ENCODE measurements at places on chromosomes 16 and 17.

DNA sequence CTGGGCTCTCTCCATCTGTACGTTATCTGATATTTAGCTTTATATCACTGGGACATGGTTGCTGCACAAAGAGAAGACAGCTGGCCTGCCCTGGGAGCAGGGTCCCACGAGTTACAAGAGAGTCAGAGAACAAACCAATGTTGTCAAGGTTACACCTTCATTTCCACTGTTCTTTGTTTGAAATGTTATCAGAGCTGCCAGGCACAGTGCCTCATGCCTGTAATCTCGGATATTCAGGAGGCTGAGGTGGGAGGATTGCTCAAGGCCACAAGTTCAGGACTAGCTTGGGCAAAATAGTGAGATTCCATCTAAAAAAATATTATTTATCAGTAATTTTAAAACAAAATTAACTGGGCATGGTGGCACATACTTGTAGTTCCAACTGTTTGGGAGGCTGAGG is 34.6 kb downstream of the ATP6V0A1 start:
- no peak for DNase-seq

DNA sequence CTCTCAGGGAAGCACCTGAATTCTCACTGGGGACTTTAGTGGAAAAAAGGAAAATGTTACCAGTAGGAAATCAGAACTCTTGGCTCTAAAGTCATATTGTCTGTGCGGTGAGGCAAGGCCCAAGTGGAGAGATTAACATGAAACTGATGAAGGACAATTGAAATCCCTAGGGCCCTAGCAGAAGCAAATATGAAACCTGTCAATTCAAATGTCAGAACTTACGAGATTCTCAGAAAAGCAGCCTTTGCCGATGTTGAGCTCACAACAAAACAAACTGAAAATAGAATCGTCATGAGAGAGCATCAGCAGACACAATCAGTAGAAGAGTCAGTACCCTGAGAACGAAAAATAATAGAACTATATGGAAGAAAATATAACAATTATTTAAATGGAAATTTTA is 108.8 kb downstream of the ELAC2 start:
- DNase-seq = no peak

GRCh38 chr17:28968231-28968913 is 17.1 kb upstream of the PHF12 start:
- DNase-seq = peak; percentile 66

GRCh38 chr16:46568472-46569230 is 52.5 kb downstream of the SHCBP1 start:
- DNase-seq = no peak

DNA sequence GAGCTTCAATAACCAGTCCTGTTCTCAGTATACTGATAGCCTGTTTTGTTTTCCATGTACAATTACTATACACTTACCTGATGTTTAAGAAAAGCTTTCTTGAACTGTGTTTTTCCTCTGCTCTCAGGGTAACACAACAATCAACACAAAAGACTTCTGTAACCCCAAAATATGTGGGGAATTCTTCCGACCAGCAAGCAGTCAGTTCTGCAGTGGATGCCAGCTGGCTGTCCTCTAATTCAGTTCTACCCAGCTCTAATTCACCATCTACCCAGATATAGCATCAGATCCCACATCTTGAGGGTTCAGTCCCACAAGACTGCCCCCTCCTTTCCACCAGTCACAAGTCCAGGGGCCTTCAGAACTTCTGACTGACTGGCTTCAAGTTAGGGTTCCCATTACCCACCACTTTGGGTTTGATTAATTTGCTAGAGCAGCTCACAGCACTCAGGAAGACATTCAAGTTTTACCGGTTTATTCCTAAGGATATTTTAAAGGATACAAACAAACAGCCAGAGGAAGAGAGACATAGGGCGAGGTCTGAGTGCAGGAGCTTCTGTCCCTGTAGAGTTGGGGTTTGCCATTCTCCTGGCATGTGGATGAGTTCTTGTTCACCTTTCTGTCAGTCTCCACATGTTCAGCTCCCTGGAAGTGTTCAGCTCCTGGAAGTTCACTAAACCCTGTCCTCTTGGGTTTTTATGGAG is 178.2 kb downstream of the CHD9 start:
- DNase-seq = no peak

GRCh38 chr16:87780385-87780989 is 14.7 kb upstream of the KLHDC4 start:
- no peak for DNase-seq

DNA sequence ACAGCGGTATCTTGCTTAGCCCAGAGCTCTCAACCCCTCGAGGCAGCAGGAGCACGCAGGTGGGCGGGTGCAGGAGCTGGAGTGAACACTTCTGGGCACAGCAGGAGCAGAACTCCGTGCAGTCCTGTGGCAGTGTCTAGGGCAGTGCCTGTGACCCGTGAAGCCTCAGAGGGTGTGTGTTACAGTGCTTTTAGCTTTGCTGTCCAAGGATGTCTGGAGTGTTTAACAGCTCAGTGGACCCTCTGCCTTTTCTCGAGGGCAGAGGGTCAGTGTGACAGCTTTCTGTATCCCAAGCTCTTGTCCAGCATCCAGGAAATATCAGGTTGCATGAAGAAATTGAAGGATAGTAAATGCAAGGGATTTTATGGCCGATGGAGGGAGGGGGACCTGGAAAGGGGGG is 16.4 kb upstream of the SSTR5 start:
- DNase-seq = no peak

DNA sequence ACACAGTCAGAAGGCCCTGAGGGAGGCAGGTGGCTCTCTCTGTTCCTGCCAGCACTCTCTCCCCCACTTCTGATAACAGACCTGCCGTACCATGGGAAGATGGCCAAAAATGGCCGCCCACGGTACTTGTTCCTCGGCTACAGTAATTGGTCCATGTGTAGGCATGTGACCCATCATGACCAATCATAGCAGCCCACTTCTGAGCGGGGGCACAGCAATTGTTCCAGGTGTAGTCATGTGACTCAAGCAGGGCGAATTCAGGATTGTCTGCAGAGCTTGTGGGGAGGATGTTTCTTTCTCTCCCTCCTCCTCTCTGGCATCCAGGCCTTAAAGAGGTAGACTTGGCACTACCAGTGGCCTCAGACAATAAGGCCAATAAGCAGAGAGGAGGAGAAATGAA is 250.4 kb downstream of the MRTFB start:
- DNase-seq = no peak

- DNase-seq = no peak
Measured at GRCh38 chr16:77480681-77481315, 46.0 kb upstream of the ADAMTS18 start.

GRCh38 chr17:35254107-35254773 is 11.4 kb downstream of the SLFN5 start:
- no peak for DNase-seq

GRCh38 chr17:61770043-61770442 is 93.3 kb downstream of the BRIP1 start:
- peak; percentile 70 for DNase-seq

GRCh38 chr16:81551821-81552304 is 107.3 kb downstream of the CMIP start:
- no peak for DNase-seq

GRCh38 chr17:27756467-27757371 is 43.6 kb downstream of the NOS2 start:
- DNase-seq = peak; percentile 78

- DNase-seq = peak; percentile 91
Measured at GRCh38 chr17:3602499-3602898, 6.7 kb downstream of the TRPV1 start.

- DNase-seq = peak; percentile 91
Measured at GRCh38 chr17:17467016-17467415, 9.8 kb upstream of the MED9 start.

- DNase-seq = no peak
Measured at GRCh38 chr17:72423286-72423589, 302.4 kb downstream of the SOX9 start.

GRCh38 chr16:2614761-2615191 is 67.5 kb upstream of the KCTD5 start:
- no peak for DNase-seq

DNA sequence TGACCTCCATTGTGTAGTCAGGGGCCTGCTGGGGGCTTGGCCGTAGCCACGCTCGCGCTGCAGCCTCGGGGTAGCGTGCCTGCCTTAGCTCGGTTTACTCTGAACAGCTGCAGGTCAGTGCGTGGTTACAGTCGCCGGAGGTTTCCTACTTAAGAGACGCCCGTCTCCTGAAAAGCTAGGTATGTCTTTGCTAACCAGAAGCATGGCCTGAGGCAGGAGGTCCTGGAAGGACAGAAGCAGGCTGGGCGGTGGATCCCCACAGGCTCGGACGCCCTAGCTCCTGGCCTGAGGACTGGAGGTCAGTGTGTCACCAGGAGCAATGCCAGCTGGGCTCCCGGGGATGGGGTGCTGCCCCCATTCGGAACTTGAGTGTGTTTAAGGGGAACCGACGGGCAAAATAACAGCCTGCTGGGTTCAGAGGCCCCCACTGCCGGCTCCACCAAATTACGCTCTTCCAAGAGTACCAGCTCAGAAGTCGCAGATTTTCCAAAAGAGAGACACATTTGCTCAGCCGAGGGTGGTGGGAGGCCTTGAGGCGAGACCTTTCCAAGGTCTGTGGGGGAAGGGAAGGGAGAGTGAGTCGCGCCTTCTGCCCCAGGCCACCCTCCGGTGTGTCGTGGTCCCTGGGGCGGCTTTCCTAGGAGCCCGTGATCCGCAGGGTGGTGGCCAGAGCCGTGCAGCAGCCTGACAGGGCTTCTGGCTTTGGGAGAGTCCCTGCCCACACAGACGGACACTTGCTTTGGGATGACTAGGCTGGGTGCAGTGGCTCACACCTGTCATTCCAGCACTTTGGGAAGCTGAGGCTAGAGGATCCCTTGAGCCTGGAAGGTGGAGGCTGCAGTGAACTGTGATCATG is 3.9 kb upstream of the GNG13 start:
- peak; percentile 36 for DNase-seq

- DNase-seq = no peak
Measured at GRCh38 chr16:20675488-20676267, 21.8 kb downstream of the ACSM1 start.

- no peak for DNase-seq
Measured at GRCh38 chr16:31355431-31356100, 590 bp downstream of the ITGAX start.

DNA sequence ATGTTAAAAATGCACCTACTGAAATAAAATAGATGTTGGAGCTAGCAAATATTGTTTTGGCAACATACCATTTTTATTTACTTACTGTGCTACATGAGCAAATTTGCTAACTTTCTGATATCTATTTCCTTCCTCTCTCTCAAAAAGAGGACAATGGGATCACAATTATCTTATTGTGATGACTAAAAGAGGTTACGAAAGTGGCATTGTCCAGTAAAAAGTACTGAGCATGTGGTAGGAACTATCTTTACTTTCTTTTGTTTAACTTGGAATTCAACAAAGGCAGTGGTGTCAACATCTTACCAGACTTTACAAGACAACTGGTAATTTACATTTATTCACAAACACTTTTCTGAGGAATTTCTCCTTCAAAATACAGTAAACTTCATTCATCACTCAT is 1542.6 kb upstream of the CDH8 start:
- DNase-seq = no peak

GRCh38 chr17:30302241-30302640 is 10.5 kb upstream of the BLMH start:
- no peak for DNase-seq

- DNase-seq = peak; percentile 35
Measured at GRCh38 chr16:47073223-47074155, 70.3 kb downstream of the NETO2 start.

DNA sequence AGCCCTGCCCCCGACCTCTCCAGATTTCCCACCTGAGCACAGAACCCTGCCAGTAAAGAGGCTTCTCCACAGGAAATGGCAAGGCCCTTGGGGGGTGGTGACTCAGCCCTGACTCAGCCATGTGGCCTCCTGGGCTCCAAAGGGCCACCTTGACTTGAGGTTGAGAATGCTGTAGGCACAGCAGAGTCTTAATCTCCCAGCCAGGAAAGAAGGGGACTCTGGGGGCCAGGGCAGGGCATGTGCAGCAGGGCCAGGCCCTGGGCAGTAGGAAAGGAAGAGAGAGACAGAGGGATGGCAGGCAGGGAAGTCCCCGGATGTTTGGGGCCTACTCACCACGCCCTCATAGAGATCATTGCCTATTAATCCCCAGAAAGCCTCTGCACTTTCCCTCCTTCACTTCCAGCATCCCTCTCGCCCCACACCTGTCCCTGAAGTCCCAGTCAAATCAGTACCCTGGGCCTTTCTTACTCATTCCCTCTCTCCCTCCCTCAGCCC is 4.8 kb upstream of the ITGA3 start:
- DNase-seq = peak; percentile 26

DNA sequence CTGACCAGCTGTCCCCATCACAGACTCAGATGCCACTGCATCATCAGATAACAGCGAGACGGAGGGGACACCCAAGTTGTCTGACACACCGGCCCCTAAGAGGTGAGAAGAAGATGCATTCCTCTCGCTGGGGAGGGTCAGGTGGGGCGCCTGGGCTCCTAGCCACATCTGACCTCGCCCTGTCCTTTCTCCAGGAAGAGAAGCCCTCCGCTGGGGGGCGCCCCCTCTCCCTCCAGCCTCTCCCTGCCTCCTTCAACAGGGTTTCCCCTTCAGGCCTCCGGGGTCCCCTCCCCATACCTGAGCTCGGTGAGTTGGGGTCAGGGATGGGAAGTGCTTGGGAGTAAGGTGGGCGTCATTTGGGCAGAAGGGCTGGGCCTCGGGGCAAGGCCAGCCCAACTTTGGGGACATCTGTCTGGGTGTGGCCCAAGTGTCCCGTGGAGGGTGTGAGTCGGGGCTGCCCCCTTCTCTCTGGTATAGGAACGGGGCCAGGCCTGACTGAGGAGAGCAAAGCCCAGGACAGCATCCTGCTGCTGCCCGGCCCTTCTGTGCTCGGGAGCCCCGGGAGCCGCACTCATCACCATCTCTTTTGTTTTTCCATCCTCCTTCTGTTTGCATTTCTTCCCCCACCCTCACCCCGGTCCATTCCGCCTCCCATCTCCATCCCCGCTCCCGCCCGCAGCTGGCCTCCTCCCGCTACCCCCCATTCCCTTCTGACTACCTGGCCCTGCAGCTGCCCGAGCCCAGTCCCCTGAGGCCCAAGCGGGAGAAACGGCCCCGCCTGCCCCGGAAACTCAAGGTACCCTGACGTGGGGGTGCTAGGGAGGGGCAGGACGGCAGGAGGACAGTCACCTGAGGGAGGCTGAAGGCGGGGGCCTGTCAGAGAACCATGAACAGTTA is 4.9 kb downstream of the INO80E start:
- no peak for DNase-seq

DNA sequence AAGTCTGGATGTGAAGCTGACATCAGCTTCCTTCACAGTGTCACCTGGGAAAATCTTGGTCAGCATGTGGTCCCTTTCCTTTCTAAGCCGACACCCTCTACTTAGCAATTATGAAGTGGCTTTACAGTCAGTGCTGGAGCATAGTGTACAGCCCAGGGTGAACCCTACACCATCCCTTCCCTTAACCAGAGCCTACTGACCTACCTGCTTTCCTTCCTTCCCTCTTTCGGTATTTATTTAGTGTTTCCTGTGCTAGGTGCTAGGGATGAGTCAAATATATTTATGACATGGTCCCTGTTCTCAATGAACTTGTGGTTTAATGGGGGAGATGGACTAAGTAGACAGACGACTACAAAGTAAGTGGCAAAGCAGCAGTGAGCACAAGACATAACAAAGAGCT is 77.5 kb downstream of the CDK5R1 start:
- no peak for DNase-seq

- DNase-seq = no peak
Measured at GRCh38 chr16:14098081-14098480, 27.0 kb downstream of the MRTFB start.
